ENCODE measurements at places on chromosomes 1 and 21. TPM values are rescaled to one million over a fixed set of nuclear protein-coding genes. Genes with fewer than 3 reads are reported as not detected.
A peak's percentile ranks its signal among the peaks of the same experiment; 100 is the strongest.

GRCh38 chr1:54064299-54064698, 10.9 kb downstream of the TCEANC2 start:
- no peak for DNase-seq

Gene OR2T11
- total RNA-seq: not detected

DNA sequence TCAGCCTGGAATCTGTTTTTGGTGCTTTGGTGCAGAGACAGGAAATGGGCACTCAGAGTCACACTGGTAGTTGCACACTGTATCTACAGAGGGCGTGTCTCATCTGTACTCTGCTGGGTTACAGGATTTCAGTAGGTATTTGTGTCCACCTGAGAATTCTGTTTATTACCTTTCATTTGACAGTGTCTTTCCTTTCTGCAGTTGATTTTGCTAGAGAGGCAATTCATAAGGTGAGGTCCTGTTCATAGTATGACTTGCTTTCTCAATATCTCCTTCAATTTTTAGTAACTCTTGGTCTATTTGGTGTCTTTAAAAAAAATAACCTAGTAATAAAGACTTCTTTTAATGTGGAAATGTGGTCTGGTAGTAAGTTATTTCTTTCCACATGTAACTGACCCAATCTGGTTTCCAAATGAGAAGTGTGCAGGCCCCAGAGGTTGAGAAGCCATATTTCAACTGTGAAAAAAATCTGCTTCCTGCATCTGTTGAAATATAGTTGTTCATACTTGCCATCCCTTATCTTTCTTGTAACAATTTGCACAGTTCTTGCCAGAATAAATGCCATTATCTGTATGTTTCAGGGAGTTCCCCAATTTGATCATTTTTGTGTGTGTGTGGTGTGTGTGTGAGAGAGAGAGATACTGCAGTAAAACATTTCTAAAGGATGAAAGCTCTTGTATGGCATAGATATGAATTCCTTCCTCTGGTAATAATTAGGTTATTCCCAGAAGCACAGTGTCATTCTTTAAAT, 78.4 kb upstream of the DNAJC6 start:
- DNase-seq: no peak

GRCh38 chr1:8026153-8026975, at the start of gene ERRFI1:
ERRFI1 (minus strand) TSS chr1:8026309; CDS start chr1:8015619, 10,690 bp downstream.
- DNase-seq: peak; percentile 70

Gene OR2T2
- not detected for total RNA-seq

Measured in renal cortical epithelial cell (primary cell).